ENCODE measurements at places on chromosomes 2 and 18. TPM values are rescaled to one million over a fixed set of nuclear protein-coding genes. Genes with fewer than 3 reads are reported as not detected.

Gene TMEM178A
- total RNA-seq = not detected

- no peak for DNase-seq
These were observed 95.6 kb upstream of the KCNH7 start for GRCh38 chr2:162934191-162934590.

Gene ZDBF2
- total RNA-seq = 9.7 TPM

DNA sequence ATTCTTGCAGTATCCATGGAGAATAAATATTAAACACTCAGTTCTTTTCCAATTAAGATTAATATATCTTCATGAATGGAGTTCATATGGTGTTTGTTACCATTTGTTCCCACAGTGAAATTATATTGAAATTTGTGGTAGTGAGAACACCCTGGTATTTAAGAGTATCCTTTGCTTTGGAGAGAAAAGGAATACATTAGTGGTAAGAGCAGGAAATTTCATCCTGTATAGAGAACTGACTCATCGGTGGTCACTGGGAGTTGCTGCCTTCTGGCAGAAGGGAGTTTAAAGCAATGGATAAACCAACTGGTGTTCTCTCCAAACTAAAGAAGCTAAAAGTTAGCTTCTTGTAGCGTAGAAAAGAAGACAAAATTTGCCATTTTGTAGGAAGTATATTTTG lies 107.3 kb downstream of the MYO1B start:
- no peak for DNase-seq

Gene NAGK
- 81.1 TPM for total RNA-seq

DNA sequence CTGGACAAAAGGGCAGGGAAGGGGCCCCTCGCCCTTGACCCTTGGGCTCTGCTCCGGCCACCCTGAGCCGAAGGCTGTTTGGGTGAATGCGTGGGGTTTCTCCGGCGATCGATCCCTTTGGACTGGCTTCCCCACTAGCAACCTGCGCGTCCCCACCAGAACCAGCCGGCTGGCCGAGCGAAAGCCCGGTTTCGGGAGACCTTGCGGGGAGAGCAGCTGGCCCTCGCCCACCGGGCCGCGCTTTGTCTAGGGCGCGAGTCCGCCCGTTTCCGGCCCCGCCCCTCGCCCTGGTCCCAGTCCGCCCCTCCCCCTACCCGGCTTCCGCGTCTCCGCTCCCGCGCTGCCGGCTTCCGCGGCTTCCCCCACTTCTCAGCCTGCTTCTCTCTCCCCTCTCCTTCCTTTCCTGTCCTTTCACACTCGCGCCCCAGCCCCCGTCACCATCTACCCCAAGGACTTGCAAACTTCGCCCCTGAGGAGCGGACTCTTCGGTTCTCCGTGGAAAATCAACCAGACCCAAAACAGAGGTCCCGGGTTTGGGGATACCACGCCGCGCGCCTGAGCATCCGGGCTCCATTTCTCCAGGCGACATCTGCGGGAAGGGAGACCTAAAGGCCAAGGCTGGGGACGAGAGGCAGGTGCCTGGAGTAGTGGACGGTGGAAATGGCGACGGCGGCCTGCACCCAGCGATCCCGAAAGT lies 48.0 kb upstream of the ATP6V1B1 start:
- peak; percentile 19 for DNase-seq

Gene HAAO
- total RNA-seq = not detected

DNA sequence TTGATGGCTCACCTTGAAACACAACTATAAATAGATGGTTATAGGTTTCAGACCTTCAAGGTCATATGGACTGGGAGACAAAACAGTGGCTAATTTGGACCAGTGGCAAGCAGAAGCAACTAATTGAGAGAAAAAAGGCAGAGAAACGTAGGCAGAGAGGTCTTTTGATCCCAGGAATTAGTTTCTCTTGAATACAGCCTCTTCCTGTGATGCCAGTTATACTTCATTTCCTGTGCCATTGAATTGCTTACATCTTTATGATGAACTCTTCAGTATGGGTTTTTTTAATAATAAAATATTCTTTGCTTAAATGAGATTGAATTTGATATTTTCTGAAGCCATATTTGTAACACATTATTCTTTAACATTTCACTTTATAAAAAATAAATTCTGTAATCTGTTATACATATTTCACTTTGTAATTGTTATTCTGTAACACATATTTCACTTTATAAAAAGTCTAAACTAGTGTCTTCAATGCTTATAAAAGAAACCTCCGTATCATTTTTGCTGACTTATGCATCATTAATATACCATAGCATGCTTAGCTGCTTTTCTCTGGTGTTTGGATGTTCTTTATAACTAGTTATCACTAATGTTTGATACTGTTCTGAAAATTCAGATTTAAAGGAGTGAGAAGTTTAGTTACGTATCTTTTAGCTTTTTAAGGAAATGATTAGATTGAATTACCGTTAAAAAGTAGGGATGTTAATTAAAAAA lies 8.9 kb downstream of the VAPA start:
- DNase-seq = no peak

GRCh38 chr2:191573216-191573615 lies 104.7 kb upstream of the NABP1 start:
- DNase-seq = no peak

DNA sequence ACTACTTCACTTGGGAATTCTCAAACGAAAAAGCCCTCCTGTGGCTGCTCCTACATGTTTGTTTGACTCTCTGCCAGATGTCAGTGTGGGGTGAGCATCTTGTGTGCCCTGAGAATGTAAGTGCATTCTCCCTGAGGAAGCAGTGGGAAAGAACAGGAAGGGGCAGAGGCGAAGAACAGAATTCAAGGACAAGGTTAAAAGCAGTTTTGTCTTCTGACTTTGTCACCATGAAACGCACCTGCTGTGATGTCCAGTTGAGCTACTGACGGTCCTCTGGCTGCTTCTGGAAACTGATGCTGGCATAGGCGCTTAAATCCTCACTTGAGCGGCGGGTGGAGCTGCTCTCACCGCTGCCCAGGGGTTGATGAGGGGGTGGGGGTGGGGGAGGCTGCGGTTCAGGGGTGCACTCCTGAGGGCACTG lies 4.9 kb downstream of the IRS1 start:
- no peak for DNase-seq

Gene NYAP2
- not detected for total RNA-seq

DNA sequence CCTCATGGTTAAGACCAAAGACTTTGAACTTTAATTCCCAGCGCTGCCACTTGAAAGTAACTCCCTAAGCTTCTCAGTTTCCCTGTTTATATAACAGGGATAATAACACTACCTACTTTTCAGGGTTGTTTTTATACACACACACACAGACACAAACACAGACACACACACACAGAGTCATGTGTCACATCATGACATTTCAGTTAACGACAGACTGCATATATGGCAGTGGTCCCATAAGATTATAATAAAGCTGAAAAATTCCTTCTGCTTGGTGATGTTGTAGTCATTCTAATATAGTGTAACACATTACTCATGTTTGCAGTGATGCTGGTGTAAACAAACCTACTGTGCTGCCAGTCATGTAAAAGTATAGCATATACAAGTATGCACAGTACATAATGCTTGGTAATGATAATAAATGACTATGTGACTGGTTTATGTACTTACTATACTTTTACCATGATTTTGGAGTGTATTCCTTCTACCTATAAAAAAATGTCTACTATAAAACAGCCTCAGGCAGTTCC lies 89.2 kb upstream of the ITGA4 start:
- no peak for DNase-seq

GRCh38 chr2:112048887-112049286 lies 6.2 kb upstream of the TMEM87B start:
- DNase-seq = peak; percentile 43

- DNase-seq = peak; percentile 99
These were observed at the start of gene SEH1L for GRCh38 chr18:12947285-12948049. TSS of gene SEH1L (plus strand) at chr18:12948011. CDS start at chr18:12948122, 111 bp downstream.

DNA sequence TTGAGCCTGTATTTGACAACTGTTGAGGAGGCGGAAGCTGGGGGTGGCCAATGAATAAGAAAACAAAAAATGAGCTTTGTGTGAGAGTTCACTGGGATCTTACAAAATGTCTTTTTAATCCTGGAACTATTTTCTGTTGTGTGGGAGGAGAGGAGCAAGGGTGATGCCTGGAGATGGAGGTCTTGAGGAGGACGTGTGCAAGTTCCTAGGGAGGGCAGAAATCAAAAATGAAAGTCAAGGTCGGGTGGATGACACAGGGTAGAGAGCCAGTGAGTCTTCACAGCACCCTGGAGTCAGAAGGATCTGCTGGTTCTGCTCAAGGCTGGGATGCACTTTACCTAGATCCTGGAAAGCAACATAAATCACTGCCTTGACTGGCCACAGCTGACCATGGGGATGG lies 180.3 kb upstream of the PKDCC start:
- no peak for DNase-seq

Gene PDE1A
- total RNA-seq = not detected

- DNase-seq = no peak
These were observed 282.3 kb downstream of the EPHA4 start for GRCh38 chr2:221289846-221290245.

Gene CFAP53
- total RNA-seq = 0.56 TPM

DNA sequence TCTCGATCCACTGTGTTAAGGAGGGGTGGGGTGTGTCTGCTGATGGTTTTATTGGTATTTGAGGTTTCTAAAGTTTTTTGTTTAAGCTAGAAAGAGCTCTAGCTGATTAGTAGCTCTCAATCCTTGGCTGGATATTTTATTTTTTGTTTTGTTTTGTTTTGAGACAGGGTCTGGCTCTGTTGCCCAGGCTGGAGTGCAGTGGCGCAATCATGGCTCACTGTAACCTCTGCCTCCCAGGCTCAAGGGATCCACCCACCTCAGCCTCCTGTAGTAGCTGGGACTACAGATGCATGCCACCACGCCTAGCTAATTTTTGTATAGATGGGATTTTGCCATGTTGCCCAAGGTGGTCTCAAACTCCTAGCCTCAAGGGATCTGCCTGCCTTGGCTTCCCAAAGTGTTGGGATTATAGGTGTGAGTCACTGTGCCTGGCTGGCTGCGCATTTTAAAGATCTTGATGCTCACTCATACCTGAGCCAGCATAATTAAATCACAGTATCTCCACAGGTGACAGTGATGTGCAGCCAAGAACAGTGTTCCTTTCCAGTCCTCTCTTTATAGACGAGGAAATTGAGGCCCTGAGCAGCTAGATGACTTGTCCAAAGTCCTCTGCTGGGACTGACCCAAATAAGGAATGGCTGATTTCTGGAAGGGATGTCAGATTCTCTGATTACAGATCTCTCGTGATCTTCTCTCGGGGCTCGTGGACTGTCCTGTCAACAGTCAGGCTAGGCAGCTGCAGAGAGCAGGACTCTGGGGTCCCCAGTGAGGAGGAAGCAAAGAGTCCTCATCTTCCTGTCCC lies 44.5 kb downstream of the SPTBN1 start:
- DNase-seq = no peak

DNA sequence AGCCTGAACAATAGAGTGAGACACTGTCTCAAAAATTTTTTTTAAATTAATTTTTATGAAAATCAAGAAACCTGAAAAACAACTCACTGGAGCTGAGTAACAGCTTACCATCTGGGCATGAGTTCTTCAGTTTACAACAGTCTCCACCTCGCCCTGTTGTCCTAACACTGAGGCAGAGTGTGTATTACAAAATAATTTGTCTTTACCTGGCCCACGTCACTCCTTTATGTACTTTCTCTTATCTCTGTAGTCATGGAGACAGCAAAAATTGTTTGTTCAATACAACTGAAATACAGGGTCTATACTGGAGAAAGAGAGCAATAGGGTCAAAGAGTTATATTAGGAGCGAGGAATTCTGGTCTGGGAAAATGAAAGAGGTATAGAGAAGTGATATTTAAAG lies 48.1 kb downstream of the CYTIP start:
- no peak for DNase-seq

Gene RNF125
- 36.0 TPM for total RNA-seq

Gene LYG1
- 1.6 TPM for total RNA-seq

DNA sequence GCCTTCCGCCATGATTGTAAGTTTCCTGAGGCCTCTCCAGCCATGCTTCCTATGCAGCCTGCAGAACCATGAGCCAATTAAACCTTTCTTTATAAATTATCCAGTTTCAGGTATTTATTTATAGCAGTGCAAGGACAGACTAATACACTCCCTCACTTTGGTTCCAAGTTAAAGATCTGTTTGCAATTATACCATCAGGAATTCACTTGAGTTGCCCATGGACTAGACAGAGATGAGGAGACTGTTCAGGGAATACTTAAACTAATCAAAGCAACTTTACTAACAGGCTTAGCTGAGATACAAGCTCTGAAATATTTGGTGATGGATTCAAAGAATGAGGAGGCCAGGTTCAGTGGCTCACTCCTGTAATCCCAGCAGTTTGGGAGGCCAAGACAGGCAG lies 190.0 kb downstream of the MTCL1 start:
- no peak for DNase-seq

DNA sequence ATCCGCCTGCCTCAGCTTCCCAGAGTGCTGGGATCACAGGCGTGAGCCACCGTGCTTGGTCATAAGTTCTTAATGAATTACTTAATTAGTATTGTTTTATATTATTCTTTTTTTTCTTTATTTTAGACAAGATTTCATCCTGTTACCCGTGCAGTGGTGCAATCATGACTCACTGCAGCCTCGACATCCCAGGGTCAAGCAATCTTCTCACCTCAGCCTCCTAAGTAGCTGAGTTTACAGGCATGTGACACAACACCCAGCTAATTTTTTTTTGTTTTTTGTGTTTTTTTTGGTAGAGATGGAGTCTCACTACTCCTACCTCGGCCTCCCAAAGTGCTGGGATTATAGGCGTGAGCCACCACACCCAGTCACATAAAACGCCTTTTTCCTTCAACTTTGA lies 17.3 kb downstream of the C2orf42 start:
- no peak for DNase-seq

Gene NOP58
- total RNA-seq = 102 TPM

Measured in activated CD4-positive, alpha-beta T cell treated with anti-CD3 and anti-CD28 coated beads, Interleukin-2, amount 10 ng/mL, durations not matched to agents 7 days and 5 days (primary cell).